SK-N-MC (cell line): ENCODE measurements at places on chromosomes 11 and 22.

GRCh38 chr11:125301346-125301745 is 136.8 kb downstream of the PKNOX2 start:
- DNase-seq = no peak

DNA sequence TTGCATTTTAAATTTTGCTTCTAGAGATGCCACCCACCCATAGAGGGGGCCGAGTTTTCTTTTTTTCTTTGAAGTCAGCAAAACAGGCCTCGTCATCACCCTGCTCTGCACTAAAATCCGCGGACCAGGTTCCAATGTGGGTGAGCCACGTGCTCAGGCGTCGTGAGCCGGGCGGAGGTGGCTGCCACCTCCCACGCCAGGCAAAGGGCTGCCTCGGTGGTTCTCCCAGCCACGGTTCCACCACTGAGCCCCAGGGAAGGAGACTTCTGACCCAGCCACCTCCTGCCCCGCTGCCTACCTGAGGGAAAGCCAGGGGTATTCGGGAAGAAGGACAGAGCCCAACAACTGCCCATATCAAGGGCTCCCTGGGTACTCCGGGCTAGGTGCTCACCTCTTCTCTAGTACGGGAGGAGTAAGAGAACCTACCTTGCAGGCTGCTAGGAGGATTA is 45.3 kb downstream of the MN1 start:
- no peak for DNase-seq

DNA sequence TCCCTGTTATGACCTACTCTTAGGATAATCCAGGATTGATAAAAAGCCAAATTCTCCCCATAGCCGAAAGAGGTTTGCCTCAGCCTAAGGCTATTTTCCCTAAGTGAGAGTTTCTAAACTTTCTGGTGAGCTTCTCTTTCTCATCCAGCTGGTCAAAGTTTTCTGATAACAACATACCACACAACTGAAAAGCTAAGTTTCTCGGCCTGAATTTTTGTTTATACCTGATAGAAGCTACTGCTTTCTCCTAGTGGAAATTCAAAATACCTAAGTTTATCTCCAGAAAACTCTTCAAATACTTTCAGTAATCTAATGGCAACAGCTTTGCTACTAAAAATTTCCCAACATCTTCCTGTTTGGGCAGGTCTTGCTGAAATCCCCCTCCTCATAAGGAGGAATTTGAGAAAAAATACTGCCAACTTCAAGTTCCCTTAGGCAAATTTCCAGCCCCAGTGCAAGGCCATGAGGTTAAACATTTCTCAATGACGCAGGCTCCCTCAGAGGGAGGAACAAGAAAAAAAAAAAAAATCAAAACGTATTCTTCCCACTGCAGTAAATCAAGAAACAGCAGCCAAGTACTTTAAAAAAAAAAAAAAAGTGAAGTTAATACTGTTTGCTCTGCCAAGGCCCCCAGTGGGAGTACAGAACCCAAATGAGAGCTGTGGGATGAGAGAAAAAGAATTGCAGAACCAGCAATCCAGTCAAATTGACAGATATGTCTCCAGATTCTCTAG is 127.0 kb downstream of the MRTFA start:
- peak; percentile 86 for DNase-seq

DNA sequence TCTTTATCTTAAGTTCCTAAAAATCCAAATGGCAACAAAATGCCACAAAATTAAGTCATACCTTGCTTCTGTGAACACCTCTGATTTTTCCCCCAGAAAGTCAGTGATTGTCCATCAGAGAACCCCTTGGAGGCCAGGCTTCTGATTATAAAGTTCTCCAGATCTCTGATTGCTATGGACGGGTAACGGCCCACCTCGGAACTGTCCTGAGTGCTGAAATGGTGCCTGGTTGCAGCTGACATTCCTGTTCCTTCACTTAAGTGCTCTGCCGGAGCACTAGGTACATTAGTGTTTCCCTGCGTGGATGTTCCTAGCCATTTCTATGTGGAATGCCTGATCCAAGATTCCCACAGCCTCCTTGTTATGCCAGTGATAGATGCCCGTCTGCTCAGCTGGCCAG is 85.0 kb downstream of the CHST1 start:
- DNase-seq = no peak

GRCh38 chr11:45423475-45424120 is 137.5 kb upstream of the SYT13 start:
- DNase-seq = no peak

DNA sequence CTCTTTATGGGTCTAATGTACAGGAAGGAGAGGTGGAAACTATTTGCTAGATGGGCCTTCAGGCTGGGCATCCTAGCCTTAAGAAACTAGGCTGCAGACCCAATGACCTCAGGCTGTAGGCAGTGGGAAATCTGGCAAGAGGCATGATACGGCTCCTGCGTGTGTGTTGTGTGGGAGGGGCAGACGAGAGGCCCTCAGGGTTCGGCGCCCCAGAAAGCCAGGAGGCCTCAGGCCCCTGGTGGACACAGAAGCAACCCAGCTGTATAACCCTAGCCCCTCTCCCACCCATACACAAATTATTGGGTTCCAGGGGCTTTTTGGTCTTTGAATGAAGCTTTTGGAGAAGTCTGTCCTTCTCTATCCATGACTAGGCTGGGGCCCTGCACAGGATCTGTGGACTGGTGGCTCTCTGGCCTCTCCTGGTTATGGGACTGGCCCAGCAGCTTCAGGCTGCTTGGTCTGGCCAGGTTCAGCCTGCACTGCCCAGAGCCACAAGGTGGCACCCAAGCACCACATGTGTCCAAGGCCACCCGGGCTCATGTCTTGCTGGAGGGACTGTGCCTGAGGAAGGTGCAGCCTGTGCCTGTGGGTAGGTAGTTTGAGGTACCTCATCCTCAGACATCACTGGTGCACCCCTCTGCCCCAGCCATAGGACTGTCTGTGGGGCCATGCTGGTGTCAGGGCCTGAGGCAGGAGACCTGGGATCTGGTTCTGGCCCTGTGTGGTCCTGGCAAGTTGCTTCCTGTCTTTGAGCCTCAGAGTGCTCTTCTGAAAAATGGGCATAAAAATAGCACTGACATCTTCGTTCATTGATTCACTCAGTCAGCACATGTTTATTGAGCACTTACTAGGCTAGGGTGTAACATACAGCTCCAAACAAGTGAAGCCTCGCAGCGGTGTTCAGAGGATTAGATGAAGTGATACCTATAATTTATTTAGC is 87.5 kb downstream of the RRM1 start:
- no peak for DNase-seq

- peak; percentile 60 for DNase-seq
Measured at GRCh38 chr22:37538590-37539357, 19.6 kb upstream of the CARD10 start.

DNA sequence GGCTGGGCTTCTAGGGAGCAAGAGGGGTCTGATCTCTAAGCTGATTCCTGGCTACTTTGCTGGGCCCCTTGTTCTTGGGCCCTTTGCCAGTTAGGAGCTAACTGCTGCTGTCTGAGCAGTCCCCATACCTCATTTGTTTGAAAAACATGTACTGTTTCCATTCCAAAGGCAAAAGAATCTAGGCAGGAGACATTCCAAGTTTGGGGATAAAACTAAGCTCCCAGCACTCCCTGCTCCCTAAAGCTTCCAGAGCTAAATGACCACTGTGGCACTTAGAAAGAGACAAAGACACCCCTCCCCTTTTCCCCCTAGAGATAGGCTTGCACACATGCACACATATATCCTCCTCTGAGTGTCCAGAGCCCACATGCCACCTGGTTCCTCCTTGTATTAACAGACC is 22.7 kb upstream of the RRM1 start:
- DNase-seq = no peak

DNA sequence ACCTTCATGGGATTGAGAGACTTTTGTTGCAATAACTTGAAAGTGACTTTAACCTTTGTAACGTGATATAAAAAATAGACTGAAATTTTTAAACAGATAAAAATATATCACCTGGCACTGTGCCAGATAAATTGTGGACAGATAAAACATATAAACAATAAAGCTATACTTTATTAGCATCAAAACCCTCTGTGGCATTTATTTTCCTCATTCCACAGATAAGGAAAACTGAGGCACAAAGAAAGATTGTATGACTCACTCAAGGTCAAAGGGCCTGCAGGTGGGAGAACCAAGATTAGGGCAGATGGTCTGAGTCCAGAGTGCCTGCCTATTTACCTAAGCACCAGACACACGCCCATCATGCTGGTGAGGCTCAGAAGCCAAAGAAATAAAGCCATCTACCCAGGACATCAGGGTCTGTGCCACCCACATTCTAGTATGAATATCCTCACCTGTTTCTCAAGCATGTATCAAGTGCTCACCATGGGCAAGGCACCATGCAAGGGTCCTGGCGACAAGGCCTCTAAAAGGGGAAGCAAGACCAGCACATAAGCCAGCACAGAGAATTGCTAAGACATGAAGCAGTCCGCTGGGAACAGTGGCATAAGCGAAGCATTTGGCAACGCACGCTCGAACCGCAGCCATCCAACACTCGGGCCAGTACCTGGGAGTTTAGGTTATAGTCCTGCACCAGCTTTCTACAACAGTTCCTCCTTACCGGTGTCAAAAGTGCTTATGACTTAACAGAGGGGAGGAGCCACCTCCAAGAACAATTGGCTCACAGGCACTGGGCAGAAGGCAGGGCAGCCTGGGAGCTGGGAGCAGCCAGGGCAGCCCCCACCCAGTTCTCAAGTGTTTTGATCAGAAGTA is 17.6 kb downstream of the MYH9 start:
- no peak for DNase-seq

DNA sequence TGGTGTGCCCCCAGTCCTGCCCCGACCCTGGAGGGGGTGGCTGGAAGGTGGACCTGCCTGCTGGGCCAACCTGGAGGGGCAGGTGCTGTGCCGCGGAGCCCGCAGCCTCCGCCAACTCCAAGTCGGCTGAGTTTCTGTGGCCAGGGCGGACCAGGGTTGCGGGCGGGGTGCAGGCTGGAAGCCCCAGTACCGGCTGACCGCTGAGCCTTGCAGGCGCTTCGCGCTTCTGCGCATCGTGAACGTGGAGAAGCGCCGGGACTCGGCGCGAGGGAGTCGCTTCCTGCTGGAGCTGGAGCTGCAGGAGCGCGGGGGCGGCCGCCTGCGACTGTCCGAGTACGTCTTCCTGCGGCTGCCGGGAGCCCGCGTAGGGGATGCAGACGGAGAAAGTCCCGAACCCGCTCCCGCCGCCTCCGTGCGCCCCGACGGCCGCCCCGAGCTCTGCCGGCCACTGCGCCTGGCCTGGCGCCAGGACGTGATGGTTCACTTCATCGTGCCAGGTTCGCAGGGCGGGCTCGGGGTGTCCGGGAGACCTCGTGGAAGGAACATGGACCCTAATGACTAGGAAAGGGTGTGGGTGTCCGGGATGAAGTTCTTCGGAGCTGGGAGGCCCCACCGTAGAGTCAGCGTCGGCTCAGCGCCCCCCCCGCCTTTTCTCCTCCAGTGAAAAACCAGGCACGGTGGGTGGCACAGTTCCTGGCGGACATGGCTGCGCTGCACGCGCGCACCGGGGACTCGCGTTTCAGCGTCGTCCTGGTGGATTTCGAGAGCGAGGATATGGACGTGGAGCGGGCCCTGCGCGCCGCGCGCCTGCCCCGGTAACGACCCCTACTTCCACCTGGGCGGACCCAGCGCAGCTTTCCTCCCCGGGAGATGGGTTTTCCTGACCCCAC is 10.2 kb downstream of the B4GALNT4 start:
- DNase-seq = no peak

DNA sequence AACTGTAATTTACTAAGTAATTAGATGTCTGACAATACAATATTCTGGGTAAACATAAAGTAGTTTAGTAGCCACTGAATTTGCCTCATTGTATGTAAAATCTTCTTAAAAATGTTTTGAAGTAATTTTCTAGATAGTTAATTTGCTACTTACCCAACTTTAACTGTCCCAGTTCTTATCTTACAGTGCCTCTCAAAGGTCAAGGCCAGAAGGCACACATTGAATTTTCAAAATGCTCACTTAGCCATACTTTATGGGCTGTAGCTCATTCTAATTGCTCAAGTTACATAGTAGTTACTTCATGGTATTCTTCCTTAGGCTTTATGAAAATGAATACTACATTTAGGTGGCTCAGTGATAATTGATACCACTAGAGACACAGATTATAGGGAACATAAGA is 666.6 kb downstream of the CNTN5 start:
- no peak for DNase-seq

- no peak for DNase-seq
Measured at GRCh38 chr11:128723531-128723930, 29.7 kb downstream of the FLI1 start.

DNA sequence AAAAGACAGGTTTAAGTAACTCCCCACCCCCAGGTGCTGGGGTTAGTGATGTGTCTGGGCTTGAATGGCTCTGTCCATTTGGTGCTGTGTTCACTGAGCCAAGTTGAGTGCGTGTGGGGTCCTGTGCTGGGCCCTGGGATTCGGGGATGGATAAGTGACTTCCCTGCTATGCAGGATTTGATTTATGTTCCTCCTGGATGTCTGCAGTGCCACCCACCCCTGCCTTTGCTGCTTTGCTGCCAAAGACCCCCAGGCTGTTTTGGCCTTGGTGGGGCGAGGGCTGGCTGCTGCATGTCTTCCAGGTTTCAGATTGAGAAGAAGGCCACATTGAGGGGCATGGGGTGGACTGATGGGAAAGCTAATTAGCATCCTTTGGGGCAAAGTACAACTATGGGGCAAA is 77.9 kb upstream of the PARVG start:
- DNase-seq = no peak

GRCh38 chr22:30887861-30888260 is 80.7 kb downstream of the MORC2 start:
- DNase-seq = no peak

- no peak for DNase-seq
Measured at GRCh38 chr11:126466236-126467045, 111.0 kb downstream of the ST3GAL4 start.

DNA sequence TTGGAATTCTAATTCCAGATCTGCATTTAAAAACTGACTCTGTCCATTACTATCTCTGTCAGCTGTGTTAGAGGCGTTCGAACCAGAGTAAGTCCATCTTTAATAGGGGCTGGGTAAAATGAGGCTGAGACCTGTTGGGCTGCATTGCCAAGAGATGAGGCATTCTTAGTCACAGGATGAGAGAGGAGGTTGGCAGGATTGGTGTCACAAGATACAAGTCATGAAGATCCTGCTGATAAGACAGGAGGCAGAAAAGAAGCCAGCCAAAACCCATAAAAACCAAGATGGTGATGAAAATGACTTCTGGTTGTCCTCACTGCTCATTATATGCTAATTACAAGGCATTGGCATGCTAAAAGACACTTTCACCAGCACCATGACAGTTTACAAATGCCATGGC is 356.3 kb upstream of the ISX start:
- DNase-seq = no peak

DNA sequence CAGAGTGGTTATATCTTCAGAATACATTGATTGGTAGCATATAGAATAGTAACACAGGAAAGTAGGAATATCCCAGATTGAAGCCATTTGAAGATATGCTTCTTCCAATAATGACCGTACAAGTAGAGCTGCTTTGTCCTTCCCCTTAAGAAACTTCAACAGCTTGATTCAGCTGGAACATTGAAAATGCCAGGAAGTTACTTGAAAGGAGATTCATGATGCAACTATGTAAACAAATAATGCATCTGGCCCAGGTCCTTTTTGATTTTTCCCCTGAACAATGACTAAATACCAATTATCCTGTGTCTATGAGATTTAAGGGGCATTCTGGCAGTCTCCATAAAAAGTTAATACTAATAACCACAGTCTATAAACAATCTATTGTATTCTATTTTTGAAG is 3.0 kb downstream of the DKK3 start:
- DNase-seq = no peak
